ENCODE measurements at places on chromosomes 1 and 21. TPM values are rescaled to one million over a fixed set of nuclear protein-coding genes. Genes with fewer than 3 reads are reported as not detected.

The VASH2 gene
- 4.1 TPM for total RNA-seq

The FLG2 gene
- not detected for total RNA-seq

The GATAD2B gene
- 12.1 TPM for total RNA-seq

The ERG gene
- total RNA-seq = 0.13 TPM

The IL10RB gene
- total RNA-seq = 15.2 TPM

The SUSD4 gene
- total RNA-seq = 2.0 TPM

The SLC35D1 gene
- total RNA-seq = 7.7 TPM
